ENCODE measurements at places on chromosomes 5 and 9.
A peak's percentile ranks its signal among the peaks of the same experiment; 100 is the strongest.

DNA sequence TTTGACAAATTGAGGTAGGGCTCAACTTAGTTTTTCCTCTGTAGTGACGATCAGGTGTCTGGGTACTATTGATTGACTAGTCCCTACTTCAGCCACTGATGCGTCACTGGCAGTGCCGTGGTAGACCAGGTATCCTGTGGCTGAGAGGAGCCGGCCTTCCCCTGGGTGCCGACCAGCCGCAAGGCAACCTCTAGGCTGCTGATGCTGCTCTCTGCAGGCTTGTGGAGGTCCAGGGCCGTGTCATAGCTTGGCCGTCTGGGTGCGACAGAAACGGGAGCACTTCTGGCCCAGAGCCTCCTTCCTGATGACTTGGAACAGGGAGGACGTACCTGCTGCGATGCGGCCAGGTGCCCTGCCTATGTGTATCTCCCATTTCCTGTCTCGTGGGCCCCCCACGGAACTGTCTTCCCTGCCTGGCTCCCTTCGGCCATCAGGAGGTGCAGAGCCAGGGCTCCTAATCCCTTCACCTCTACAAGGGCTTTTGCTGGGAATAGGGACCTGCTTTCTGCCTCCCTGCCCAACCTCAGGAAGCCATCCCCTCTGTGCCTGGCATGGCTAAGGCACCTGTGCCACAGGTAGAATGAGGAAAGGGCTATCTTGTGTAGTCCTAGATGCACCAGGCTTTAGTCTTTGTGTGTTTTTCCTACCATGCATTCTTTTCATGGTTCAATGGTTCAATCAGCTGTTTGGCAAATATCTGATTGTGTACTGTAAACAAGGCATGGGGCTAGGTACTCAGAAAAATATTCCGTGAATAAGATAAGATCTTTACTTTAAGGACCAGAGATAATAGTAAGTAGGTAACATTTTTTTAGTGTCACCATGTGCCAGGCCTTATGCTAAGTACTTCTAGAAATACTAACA, 44.6 kb downstream of the MVB12B start:
- DNase-seq = no peak

DNA sequence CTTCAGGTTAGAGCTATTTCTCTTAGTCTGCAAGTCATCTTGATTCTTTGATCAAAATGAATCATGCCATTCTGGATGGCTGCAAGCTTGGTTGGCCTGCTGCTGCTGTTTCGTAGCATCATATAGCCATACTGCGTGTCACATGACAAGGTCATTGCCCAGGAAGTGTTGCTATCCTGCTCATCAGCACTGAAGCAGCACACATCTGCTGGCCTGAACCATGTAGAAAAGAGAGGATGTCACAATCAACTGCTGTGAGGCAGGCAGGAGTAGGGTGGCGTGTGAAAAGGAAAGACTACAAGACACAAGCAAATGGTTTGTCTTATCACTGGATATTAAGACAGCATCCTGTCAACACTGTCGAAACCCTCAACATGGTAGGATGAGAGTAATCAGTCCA, 376.7 kb upstream of the RORB start:
- DNase-seq = no peak

DNA sequence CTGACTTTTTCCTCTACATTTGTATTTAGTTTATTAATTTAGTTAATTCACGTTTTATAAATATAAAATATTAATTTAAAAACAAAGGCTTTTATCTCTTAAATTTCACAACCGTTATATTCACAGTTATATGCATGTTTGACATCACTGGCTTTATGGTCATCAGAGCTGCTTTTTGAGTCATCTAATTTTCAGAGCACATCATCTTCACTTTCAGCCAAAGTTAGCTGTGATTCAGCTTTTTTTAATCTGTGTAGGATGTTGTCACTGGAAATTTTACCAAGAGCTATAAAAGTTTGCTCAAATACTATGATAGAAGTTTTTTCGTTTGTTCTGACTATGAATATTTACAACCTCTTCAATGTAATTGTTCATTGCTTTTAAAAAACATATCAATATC, 12.4 kb downstream of the CDC37L1 start:
- no peak for DNase-seq

- DNase-seq = no peak
Observed at GRCh38 chr5:78364005-78364404, 3.6 kb downstream of the SCAMP1 start.

- no peak for DNase-seq
Observed at GRCh38 chr5:138138949-138139780, at the start of gene NME5. TSS of gene NME5 (minus strand) at chr5:138139428. CDS start at chr5:138138780, 648 bp downstream.

DNA sequence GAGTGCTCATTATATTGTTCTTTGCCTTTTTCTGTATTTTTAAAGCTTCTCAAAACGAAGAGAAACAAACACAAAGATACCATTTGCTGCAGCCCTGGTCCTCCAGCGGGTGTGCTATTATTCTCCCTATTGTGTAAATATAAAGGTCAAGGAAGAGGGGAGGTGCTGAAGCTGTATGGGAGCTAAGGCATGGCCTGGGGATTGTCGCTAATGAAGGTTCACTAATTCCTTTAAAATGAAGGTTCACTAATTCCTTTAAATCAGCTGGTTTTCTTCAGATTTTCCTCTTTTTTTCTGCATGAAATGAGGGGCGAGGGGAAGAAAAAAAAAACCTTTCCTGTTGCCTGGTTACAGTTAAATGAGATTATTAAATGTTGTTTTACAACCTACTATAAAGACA, 74.5 kb upstream of the MAP1B start:
- DNase-seq = no peak

- DNase-seq = no peak
Observed at GRCh38 chr9:69371001-69371400, 46.0 kb downstream of the ENTREP1 start.

DNA sequence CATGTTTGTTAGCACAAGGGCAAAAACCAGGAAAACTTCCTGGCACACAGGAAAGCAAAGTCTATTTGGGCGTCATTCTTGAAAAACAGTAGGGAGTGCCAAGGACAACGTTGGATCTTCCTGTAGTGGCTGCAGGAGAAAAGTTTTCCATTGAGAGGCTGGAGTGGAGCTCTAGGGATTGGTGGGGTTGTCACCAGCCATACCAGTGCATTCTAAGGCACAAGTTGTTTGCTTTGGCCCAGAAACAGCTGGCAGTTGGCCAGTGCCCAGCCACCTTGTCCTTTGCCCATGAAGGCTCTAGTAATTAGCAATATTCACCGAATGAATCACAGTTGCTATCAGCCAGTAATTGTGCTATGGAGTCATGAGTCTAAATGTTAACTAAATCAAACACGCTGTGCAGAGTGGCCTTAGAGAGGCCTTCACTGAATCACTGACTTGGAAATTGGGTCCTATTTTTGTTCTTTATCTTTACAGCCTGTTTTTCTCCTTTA, 26.4 kb downstream of the TNFSF15 start:
- DNase-seq = no peak

- peak; percentile 91 for DNase-seq
Observed at GRCh38 chr9:126805554-126806262, 868 bp downstream of the ZBTB43 start.

DNA sequence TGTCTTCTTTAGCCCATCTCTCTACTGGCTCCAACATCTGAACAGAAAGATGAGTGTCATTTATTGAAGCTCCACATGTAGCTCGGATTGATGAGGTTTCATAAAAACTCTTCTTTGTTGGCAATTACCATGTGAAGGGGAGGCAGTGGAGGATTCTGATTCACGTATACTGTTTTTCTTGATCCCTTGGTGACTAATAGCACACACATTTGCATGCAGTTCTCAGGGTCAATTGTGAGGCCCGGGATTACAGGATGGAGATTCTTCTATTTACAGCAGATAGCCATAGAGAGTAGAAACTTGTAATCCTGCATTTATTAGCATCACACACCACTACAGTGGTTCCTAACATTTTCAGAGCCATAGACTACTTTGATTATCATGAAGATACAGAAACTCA, 133.2 kb upstream of the MARCHF11 start:
- no peak for DNase-seq

GRCh38 chr5:10475931-10476676, 34.4 kb downstream of the ROPN1L start:
- no peak for DNase-seq

DNA sequence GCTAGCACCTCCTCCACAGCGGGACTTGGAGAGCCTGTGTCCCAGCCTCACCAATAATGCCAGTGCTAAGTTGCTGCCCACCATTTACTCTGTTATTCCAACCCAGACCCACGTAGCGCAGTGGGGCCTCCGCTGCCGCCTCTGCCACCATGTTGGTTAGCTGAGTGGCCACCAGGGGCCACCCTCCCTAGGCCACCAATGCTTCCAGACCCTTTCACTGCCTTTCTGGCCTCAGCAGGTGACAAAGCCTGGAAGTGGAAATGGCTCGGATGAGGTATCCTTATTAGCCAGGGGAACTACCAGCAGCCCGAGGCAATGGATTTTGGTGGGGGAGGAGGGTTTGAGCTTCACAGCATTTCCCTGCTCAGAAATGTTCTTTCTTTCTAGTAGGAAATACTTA, 110.1 kb downstream of the OSTF1 start:
- DNase-seq = no peak

- peak; percentile 75 for DNase-seq
Observed at GRCh38 chr5:160508780-160509361, 87.2 kb downstream of the PTTG1 start.

DNA sequence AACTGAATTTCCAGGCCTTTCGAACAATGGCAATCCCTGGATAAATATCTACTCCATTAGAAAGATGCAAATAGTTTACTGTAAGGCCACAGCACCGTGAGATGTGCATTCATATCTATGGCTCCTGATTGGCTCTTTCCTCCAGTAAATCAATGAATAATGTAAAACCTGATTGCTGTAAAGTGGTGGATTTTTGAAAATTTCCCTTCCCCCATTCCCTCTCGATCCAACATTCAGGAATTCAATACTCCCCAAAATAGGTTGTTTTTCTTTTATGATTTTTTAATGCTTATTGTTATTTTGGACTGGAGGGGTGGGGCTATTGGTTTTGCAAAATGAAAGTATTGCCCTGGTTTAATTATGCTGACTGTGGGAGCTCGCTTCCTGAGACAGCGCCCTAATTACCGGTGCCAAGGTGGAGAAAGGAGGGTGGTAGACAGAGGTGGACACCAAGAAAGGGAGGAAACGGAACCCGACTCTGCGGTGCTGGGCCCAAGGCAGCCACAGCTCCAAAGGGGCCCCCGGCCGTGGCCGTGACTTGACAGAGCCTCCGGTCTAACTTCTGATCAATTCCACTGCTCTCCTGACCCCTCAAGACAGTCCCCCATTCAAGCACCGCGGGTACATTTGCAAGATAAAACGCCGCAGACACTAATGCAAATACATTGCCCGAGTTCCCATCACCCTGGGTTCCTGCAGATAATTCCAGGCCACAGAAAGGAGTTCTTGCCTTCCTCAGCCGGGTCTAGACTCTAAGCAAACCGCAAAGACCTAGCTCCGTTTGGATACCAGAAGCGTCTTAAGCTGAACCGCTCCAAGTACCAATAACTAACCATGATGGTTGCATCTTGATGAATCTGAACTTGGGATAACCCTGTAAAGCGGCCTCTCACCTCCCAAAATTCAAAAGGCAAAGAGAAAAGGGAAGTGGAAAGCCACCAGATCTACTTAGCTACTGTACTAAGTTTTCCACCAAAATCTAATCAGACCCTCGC, 211.2 kb downstream of the MEF2C start:
- DNase-seq = no peak

DNA sequence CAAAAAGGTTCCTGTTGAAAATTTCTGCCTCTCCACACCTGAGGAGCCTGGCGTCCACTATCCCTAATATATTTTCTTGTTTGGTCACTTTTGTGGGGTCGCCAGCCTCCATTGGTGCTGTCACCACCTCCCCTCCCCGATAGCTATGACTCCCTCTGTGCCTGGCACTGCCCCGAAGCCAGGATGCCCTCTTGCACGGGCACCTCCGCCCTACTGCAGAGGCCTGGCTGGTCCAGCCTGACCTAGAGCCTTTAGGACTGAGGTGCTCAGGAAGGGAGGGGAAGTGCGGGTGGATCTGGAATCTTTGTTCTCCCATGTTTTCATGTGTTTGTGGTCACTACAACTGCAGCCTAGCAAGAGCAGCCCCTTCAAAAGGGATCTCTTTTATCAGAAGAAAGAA, 62.6 kb downstream of the WNK2 start:
- DNase-seq = no peak

GRCh38 chr5:36876965-36877666, 547 bp downstream of the NIPBL start:
- peak; percentile 62 for DNase-seq

GRCh38 chr9:128045831-128046230, 21.3 kb downstream of the NAIF1 start:
- no peak for DNase-seq

DNA sequence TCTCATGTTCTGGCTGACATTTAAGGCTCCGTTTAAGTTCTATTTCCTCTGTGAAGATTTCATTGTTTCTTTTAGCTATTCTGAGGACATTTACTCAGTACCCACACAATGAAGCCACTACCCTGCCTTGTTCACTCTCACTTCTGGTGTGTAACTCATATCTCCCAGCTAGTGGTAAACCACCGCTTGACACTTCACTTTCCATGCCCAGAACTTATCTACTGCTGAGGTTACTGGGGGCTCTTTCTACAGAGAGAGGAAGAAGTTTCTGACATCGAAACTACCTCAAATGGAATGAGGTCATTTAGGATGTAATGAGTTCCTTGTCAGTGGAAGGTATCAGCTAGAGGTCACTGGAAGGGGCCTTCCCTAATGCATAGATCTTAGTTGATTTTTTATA, 501.5 kb downstream of the DMAC1 start:
- DNase-seq = no peak

GRCh38 chr5:64670277-64670676, 20.0 kb upstream of the SHISAL2B start:
- no peak for DNase-seq

- no peak for DNase-seq
Observed at GRCh38 chr5:37717613-37718431, 122.0 kb downstream of the GDNF start.

GRCh38 chr5:66361070-66361469, 217.0 kb downstream of the SREK1 start:
- DNase-seq = no peak

- no peak for DNase-seq
Observed at GRCh38 chr5:133939668-133940067, 28.8 kb downstream of the C5orf15 start.

- DNase-seq = no peak
Observed at GRCh38 chr9:71544464-71544863, 223.8 kb downstream of the CEMIP2 start.
